Stimulated activated CD4-positive, alpha-beta T cell treated with anti-CD3 and anti-CD28 coated beads, TNF-alpha, amount 100 ng/mL, for 1 hour (primary cell): ENCODE measurements at places on chromosomes 16 and 17.

- DNase-seq: peak; percentile 24
Observed at GRCh38 chr16:49441366-49441780, 67.8 kb downstream of the C16orf78 start.

- no peak for DNase-seq
Observed at GRCh38 chr17:59547131-59547915, 18.1 kb upstream of the DHX40 start.

DNA sequence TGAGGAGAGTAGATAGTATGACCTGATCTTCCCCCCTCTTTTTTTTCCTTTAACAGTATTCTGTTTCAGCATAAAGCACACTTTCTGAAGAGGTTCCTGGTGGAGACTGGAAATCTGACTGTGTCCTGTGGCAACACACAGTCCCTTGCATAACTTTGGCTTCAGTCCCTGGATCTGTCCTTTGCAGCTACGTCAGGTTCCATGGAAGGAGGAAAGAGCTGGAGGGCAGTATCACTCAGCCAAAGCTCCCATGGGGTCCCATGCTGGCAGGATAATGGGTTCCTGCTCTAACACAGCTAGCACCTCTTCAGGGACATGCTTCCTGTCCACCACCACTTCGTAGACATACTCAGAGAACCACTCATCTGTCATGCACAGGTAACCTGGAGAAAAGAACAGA, 13.3 kb upstream of the SLC6A4 start:
- DNase-seq: no peak

DNA sequence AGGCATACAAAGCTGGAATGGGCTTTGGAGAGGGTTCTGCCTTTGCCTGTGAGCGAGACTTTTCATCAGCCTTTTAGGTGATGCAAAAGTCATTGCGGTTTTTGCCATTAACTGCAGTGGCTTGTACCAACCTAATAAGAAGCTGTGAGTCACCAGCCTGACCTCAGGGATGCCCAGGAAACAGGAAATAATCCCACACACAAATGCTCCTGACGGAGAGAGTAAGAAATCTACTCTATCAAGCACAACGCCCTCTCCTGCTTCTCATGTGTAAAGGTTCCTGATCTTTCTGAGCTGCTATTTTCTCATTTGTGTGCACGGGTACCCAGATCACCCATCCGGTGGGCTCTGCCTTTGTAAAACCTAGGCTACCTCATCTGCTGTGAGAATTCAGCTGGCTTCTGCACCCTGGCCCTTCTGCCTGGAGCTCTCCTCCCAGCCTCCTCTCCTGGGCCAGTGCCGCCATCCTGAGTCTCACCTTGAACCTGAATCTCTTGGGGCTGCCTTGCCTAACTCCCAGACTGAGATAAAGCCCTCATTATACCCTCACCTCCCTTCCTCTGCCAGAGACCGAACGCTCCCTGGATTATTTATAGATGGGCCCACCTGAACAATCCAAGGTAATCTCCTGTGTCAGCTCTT, 299.7 kb downstream of the C16orf95 start:
- DNase-seq: no peak

DNA sequence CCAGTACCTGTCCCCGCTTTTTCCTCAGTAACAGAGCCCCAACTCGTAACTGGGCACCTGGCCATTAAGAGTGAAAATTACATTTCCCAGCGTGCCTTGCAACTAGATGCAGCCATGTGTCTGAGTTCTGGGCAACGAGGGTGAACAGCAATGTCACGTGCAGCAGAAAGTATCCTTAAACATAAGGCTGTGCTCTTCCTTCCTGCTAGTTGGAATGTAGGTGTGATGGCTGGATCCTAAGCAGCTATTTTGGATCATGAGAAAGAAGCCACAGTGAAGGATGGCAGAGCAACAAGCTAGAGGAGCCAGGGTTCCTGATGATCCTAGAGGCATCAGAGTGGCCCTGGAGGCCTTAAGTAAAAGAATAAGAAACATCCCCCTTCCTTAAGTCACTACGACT, 36.0 kb downstream of the ACTG1 start:
- no peak for DNase-seq

DNA sequence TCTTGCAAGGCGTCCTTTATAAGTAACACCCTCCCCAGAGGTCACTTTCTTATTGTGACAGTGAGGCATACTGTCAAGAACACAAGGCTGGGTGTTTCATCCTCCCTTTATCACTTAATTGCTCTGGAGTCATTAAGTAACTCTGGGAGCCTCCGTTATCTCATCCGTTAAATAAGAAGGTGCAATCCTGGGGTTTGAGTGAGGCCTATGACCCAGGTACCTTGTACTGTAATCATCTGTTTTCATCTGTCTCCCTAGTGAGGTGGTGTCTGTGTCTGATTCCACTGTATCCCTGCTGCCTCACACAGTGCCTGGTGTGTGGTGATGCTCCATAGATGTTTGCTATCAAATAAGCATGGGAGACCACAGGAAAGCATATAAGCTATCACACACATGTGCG, 17.7 kb downstream of the TNS4 start:
- no peak for DNase-seq

DNA sequence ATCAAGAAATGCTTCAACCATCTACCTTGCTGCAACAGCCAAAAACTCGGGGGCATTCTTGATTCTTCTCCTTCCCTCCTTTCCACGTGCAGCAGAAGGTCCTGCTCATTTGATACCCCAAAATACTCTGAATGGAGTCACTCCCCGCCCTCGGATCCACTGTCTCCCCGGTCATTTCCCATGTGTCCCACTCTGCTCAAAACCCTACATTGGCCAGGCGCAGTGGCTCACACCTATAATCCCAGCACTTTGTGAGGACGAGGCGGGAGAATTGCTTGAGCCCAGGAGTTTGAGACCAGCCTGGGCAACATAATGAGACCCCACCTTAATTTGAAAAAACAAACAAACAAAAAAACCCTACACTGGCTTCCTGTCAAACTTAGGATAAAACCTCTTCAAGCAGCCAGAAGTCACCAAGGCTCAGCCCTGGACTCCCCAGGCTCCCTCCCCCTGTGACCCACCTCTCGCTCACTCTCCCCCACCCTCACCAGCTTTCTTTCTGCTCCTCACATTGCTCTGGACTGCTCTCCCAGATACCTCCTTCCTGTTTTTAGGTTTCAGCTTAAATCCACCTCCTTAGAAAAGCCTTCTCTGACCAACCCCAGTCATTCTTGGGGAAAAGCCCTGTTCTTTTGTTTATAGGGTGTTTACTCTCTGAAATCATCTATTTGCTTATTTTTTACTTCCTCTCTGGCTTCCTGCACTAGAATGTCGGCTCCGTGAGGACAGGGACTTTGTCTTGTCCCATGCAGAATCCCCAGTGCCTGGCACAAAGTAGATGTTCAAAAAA, 2.8 kb downstream of the SLC13A2 start:
- DNase-seq: no peak
